ENCODE measurements at places on chromosomes 11 and 22. TPM values are rescaled to one million over a fixed set of nuclear protein-coding genes. Genes with fewer than 3 reads are reported as not detected.

Gene SCN2B
- not detected for total RNA-seq

Gene DLG2
- total RNA-seq = 0.93 TPM

Gene APOBEC3C
- total RNA-seq = 19.3 TPM

Gene NPAS4
- not detected for total RNA-seq

Gene SLC17A6
- not detected for total RNA-seq

Gene BBOX1
- not detected for total RNA-seq

Gene FJX1
- 11.4 TPM for total RNA-seq

Gene PRAME
- total RNA-seq = under 0.01 TPM

Gene TEX54
- total RNA-seq = not detected

Gene FADS1
- total RNA-seq = 103 TPM

Gene TP53I11
- 4.1 TPM for total RNA-seq

Gene KRTAP5-8
- not detected for total RNA-seq

Gene RNF214
- total RNA-seq = 12.8 TPM

Gene SCGB1C1
- not detected for total RNA-seq

Gene IGSF22
- total RNA-seq = under 0.01 TPM

Gene PRR33
- not detected for total RNA-seq

All from melanocyte of skin (primary cell).